Stimulated activated CD8-positive, alpha-beta memory T cell treated with anti-CD3 and anti-CD28 coated beads, Interleukin-4, amount 100 ng/mL, for 48 hours (primary cell): ENCODE measurements at places on chromosomes 3 and 15.

DNA sequence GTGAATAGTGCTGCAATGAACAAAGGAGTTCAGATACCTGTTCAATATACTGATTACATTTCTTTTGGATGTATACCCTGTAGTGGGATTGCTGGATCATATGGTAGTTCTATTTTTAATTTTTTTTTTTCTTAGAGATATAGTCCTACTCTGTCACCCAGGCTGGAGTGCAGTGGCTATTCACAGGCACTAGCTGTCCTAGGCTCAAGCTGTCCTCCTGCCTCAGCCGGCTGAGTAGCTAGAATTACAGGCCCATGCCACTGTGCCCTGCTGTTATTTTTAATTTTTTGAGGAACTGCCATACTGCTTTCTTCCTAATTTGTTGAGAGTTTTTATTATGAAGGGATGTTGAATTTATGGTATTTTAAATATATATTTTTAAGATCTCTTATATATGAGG is 23.0 kb upstream of the CACNA2D3 start:
- no peak for DNase-seq

DNA sequence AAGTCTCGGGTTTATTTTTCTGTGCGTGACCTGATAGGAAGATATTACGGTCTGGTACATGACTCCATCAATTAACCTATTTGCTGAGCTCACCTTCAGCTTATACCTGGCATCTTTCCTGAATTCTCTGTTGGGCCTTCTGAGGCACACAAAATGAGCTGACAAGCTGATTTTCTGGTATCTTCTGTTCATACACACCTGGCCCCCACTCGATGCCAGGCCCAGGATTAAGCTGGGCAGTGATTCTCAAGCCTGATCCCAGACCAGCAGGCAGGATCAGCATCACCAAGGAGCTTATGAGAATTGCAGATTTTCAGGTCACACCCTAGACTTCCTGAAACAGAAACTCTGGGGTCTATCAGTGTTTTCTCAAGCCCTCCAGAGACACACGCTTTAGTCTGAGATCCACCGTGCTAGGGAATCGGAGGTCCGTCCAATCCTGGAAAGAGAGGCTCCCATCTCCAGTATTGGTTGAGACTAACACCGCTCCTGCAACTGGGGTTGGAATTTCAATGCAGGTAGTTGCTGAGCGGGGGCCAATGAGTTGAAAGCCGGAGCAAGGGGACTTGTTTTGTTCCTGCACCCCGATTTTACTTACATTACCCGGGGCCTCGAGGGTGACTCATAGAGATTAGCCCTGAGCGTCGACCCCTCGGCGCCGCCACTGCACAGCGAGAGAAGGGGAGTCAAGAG is 636 bp upstream of the EIF1B start:
- no peak for DNase-seq

GRCh38 chr3:25945836-25946235 is 155.9 kb downstream of the OXSM start:
- no peak for DNase-seq

DNA sequence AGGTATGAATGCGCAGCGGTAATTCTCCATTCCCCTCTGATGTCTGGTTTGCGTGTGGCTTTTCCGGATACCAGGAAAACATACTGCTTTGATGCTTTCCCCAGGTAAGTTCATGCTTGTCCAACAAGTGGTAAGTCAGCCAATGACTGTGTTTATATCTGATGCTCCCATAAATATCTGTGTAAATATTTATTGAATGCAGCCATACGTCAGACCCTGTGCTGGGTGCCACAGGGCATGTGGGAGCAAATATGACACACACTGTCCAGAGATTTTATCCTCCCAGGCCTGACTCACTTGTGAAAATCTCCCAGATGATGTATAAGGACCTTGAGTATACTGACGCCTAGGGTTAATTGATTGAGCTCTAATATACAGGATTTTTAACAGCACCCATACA is 29.6 kb upstream of the CEMIP start:
- DNase-seq, result no peak

GRCh38 chr3:141057436-141057835 is 6.3 kb downstream of the SPSB4 start:
- no peak for DNase-seq

- peak; percentile 57 for DNase-seq
These were observed 10.9 kb downstream of the LRRFIP2 start for GRCh38 chr3:37163262-37164015.

- DNase-seq, result no peak
These were observed 39.7 kb downstream of the SEMA5B start for GRCh38 chr3:122987736-122988319.

DNA sequence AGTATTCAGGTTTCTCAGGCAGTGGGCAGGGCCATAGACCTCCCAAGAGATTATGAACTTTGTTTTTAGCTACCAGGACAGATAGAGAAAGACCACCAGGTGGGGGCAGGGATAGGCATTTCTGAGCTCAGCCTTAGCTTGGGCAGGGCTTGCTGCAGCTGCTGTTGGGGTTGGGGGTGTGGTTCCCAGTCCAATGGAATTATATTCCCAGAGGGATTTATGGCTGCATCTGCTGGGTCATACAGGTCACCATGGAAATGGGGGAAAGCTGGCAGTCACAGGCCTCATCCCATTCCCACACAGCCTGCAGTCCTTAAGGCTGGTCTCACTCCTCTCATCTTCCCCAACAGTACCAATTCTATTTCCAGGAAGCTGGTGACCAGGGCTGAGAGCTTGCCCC is 144.6 kb upstream of the ZPLD1 start:
- no peak for DNase-seq

DNA sequence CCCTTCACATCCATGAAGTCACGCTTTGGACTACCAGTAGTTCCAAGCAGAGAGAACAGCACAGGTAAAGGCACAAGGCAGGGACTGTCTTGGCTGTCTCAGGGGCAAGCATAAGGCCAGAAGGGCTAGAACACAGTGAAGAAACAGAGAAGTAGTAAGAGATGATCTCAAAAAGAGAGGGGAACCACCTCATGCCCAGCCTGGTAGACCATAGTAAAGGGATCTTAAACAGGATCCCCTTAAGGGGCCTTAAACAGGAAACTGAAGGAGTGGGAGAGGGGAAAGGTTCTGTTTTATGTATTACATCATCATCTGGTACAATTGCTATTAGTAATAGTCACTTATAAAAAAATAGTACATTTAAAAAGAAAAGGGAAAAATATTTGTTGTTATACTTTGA is 25.8 kb downstream of the P2RY1 start:
- DNase-seq, result no peak

- no peak for DNase-seq
These were observed 226.2 kb upstream of the IGF1R start for GRCh38 chr15:98422130-98422478.

- DNase-seq, result no peak
These were observed 577.5 kb upstream of the NECTIN3 start for GRCh38 chr3:110494093-110494490.

DNA sequence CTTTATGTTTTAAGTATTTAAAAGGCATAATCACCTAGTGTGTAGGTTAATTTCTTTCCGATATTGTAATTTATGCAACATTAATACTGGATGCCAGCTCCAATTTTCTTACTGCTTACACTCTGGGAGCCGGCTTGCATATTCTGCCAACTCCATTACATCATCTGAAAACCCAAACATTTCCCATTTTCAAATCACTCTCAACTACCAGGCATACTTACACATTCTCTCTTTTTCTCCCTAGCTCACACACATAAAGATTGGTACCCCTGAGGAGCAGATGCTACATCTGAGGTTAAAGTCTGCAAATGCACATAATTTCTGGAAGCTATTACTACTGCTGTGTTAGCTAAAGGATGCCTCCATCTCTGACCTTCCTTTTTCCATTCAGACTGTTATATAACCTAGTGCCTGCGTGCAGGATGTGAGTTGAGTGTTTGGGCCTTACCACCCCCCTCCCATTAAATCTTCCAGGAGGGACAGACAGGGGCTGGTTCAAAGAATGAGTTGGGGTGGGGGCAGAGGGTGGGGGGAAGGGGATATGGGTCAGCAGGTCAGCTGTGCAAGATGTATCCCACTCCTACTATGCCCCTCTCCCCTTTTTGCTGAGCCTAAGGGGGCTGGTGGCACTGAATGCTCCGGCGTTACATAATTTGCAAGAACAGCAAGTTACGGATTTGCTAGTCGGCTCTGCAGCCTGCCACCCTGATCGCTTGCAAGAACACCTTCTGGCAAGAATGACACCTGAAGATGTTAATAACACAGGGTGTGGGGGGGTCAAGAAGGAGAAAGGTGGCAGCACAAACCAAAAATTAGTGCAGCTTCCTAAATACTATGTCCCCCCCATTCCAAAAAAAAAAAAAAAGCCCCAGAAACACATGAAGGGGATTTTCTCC is 2.5 kb downstream of the RORA start:
- DNase-seq, result no peak

GRCh38 chr15:51884517-51885236 is 55.2 kb downstream of the TMOD3 start:
- DNase-seq, result no peak

- no peak for DNase-seq
These were observed 14.9 kb downstream of the SETD5 start for GRCh38 chr3:9412293-9412692.

- DNase-seq, result no peak
These were observed 56.6 kb downstream of the P3H2 start for GRCh38 chr3:190064112-190064511.

- DNase-seq, result no peak
These were observed 133.0 kb downstream of the XXYLT1 start for GRCh38 chr3:195137638-195138588.

DNA sequence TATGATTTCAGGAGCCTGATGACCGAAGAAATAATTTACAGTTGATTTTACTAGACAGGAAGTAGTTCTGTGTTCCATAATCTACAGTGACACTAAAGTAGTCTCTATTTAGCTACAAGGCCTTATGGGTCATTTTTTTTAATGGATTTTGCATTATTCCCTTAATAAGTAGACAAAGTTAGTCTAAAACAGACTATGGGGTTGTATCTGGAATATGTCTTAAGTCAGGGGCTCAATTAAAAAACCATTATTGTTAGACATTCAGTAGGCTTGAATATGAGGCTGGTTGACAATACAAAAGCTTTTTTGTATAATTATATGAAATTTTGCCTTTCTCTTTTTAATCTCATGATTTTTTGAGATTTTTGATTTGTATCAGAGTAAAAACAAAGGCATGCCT is 820.0 kb upstream of the SEMA6D start:
- no peak for DNase-seq

GRCh38 chr15:38705436-38706219 is 141.0 kb upstream of the RASGRP1 start:
- no peak for DNase-seq

- DNase-seq, result no peak
These were observed 579 bp upstream of the PLAAT1 start for GRCh38 chr3:193240436-193240849.

DNA sequence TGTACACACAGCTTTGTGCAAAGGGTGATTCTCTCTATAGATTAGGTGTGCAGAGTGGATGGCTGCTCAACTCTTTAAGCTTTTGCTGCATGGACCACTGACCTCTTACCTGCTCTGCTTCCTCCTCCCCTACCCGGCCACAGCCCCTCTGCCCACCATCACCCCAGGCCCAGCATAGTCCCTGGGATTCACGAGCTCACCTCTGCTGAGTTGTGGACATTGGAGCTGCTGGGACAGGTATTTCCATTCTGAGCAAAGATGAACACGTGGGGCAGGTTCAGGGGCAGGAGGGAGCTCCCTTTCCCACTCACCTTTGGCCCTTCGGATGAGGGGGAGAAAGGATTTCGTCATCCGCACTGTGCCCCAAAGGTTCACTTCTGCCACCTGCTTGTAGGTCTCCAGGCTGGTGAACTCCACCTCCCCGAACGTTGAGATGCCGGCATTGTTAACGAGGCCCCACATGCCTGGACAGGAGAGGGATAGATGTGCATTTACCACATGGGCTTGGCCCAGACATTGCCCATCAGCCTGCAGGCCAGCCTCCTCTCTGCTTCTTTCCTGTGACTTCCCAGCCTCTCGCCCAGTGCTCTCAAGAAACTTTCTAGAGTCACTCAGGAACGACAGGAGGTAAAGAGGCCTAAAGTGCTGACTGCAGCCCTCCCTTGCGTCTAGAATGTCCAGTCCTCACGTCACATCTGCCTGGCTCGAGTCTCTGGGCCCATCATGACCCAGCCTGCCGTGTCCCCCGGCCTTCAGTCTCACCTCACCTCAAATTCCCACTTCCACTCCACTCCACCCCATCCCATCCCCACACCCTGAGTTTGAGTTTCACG is 41.6 kb downstream of the BDH1 start:
- DNase-seq, result no peak

DNA sequence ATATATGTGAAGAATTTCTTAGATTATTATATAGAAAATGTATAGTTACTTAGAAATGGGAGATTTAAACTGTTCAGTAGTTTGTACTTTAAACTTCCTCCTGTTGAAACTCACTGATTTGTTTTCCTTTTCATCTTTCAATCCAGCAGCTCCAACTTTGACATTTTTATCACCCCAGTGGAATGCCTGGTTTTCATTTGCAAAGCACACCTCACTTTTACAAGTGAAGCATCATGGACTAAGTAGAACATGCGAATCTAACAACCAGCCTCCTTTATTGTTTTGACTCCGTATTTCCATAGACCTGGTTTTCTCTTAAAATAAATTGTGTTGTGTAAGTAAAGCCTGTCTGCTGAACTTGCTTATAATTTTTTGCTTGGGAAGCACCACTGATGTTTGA is 97.8 kb upstream of the ROBO2 start:
- no peak for DNase-seq

- no peak for DNase-seq
These were observed 40.6 kb downstream of the AMOTL2 start for GRCh38 chr3:134333522-134334181.

GRCh38 chr3:113714702-113715101 is 18.3 kb upstream of the USF3 start:
- no peak for DNase-seq

GRCh38 chr3:81303321-81303720 is 458.1 kb downstream of the GBE1 start:
- no peak for DNase-seq

DNA sequence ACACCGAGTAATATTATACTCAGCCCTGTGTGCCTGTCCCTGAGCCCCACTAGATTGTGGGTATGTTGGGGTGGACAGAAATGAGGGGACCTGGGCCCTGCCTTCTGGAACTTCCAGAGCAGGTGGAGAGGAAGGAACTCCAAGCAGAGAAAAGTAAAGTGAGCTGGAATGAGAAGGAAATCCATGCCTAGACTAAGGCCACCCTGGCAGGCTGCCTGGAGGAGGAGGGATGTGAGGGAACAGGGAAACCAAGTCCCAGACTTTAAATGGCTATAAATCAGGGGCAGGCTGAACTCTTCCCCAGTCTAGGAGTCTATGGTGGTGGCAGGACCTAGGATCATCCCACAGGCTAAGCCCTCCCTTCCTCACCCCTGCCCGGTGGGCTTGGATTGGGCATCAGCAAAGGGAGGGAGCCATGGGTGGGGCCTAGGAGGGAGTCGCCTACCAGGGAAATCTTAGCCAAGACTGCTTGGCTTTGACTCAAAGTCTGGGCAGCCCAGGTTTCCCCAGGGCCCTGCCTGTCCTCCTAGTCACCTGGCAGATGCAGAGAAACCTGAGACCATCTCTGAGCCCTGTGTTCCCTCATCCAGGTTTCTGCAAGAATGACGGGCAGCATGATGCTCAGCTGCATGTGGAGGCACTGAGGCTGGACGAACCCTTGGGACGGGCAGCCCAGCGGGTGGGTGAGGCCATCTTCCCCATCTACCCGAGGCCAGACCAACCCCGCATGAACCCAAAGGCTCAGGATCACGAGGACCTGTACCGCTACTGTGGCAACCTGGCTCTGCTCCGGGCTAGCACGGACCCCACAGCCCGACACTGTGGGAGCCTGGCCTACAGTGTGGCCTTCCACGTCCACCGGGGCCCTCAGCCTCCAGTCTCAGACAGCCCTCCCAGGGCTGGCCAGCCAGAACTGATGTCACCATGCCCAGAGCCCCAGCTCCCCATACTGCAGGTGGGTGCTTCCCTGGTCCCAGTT is 15.6 kb upstream of the STRA6 start:
- no peak for DNase-seq

GRCh38 chr15:22839046-22839695 is 705 bp downstream of the NIPA2 start:
- no peak for DNase-seq
